Activated T-helper 2 cell treated with anti-CD3 and anti-CD28 coated beads, Interferon-gamma antibody, Interleukin-2, Interleukin-4, amounts not matched to agents 10 μg/mL and 5 μg/mL and 100 μg/mL, durations not matched to agents 14 hours and 24 hours and 36 hours (primary cell): ENCODE measurements at places on chromosomes 1 and 21.

DNA sequence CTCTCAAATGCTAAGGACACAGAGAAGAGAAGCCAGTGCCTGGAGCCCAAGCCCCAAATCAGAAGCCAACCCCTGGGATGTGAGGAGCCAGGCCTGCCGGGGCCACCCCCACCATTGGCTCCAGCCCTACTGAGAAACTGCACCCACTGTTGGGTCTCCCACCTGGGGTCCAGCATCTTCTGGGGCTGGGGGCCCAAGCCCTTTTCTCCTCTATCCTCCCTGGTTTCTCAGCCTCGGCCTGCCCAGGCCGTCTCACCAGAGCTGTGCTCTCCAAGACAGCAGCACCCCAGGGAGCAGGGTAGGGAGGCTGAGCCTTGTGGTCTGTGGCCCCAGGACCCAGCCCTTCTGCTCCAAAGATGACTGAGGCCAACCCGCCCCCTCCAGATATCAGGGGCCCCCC, 37.9 kb downstream of the SDC3 start:
- no peak for DNase-seq

GRCh38 chr1:115404911-115405310, 66.9 kb upstream of the NGF start:
- no peak for DNase-seq

GRCh38 chr1:19074361-19074901, 118.0 kb upstream of the IFFO2 start:
- DNase-seq: peak; percentile 73

DNA sequence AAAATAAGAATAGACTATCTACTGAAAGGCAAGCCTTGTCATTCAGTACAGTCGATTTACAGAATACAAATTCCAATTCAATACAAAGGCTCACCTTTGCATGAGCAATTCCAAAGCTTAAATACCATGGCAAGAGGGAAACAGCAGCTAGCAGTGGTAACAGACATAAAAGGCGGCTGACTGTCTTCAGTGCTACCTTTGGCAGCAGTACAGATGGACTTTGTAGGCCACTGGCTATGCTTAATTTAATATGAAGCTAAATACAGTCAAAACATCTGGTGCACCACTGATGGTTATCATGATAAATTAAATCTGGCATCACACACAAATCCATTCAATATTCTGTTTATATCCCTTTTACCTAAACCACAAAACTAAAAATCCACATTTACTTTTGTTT, 62.4 kb downstream of the RERE start:
- DNase-seq: no peak

DNA sequence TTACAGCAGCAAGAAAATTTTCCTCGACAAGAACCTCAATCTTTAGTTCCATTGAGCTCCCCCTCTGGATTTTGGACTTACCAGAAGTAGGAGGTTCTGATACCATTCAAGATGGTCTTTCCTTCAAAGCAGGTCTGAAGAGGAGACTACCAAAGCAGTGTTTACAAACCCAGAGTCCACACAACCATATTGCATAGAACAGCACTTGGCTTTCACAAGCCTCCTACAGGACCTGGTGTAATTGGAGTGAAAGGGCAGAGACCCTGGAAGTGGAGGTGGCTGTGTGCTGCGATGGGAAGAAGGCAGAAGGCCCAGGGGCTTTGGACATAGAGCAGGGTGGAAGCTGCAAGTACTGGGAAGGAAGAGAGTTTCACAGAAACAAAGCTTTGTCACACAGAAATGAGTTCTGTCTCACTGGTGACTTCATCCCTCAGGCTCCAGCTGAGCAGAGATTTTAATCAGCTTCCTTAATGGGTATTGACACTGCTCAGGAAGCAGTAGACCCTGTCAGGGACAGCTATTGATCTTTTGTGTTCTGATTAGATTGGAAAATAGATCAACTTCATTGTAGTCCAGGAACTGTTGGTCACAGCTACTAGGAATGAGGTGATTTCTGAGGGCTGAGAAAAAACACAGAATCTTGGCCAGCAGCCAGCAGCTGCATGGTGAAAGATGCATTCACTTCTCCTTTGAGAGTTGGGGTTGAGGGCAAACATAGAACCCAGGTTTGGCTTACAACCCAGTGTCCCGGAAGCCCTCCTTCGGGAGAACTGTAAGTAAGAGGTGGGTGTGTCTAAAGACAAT, 124.0 kb downstream of the SYT2 start:
- no peak for DNase-seq

GRCh38 chr21:41638201-41638790, 128.6 kb downstream of the RIPK4 start:
- DNase-seq: no peak

- DNase-seq: no peak
Measured at GRCh38 chr1:87140831-87141540, 187.7 kb upstream of the LMO4 start.

DNA sequence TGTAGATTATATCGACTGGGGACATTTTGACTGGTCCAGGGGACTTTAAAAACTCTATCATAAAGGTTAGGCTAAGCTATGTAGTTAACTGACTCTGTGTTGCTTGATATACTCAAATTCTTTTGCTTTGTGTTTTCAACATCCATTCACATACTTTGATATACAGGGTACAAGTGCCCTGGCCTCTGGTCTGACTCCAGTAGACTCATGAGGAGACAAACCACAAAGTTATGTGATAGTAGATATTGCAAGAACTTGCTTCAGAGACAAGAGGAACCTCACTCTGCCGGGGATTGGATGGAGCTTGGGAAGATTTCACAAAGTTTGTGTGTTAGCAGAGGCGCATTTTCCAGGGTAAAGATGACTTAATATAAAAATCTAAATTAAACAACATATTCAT, 1.3 kb downstream of the GORAB start:
- no peak for DNase-seq

GRCh38 chr1:43285269-43285990, at the start of gene C1orf210:
Gene C1orf210 (minus strand): TSS chr1:43285581. CDS start chr1:43283270, 2,311 bp downstream.
- DNase-seq: no peak

DNA sequence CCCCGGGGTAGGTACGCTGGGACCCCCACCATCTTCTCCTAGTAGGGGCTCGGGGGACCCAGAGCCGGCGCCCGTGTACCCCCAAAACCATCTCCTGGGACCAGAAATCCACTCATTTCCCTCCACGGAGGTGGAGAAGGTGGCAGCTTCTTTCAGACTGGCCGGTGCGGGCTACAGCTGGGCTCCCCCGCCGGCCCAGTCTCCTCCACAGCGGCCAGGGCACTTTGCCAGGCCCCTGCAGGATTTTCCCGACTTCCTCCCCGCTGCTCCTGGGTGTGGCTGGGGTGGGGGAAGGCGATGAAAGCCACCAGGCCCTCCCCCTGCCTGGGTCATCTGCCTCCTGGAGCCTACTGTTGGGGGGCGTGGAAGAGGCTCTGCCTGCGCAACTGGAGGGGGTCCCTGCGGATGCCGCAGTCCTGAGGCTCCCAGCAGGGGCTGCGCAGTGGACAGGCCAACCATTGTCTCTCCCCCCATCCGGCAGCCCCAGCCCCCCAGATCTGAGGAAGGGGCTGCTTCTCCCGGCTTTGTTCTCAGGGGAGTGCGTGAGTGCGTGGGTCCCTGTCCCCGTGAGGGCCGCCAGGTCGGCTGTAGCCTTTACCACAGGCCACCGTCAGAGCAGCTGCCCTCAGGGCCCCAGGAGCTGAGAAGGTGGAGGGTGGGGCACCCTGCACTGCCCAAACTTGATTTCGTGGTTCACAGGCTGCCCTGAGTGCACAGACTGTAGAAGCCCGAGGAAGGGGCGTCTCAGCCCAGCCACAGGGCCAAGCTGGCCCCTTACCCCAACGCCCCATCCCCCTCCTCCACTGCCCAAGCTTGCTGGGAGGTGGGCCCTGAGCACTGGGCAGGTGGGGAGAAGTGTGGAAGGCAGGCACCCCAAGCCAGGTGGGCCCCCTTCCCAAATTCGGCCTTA, 1.3 kb downstream of the AGRN start:
- DNase-seq: no peak

DNA sequence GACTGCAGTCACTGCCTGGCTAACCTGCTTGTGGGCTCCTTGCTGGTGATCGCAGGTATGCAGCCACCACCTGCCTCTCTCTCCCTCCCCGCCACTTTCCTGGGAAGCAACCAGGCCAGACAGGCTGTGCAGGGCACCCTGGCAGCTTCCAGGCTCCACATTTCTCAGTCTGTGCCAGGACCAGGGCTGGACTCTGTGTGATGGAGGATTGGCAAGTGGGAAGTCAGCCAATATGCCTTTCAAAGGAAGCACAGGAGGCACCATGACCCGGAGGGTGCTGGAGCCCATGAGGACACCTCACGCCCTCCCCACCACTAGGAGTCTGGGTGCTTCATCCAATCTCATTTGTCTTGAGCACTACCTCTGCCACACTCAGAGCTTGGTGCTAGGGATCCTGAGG, 15.8 kb upstream of the DISP3 start:
- DNase-seq: no peak

- DNase-seq: no peak
Measured at GRCh38 chr1:169697755-169698154, 13.7 kb downstream of the SELL start.

DNA sequence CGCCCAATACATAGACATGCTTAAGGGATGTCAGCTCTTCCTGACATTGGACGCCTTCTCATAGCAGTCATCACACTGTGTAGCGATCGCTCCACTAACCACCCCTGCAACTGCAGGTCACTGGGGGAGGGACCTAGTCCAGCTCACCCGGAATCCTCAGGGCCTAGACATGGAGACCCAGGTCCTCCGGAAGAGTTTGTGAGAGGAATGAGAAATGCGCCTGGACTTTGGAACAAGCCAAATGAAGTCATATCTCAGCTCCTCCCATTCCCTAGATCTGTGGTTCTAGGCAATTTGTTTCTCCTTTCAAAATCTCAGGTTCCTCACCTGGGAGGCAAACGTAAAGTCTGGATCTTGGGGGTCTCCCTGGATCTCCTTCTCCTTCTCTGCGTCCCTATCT, 253.3 kb downstream of the KAZN start:
- no peak for DNase-seq

- DNase-seq: no peak
Measured at GRCh38 chr1:70656361-70656760, 245.3 kb downstream of the CTH start.
